Stimulated activated CD4-positive, alpha-beta T cell treated with anti-CD3 and anti-CD28 coated beads, Interleukin-1b, Interleukin-23, amount 100 ng/mL, for 4 hours (primary cell): ENCODE measurements at places on chromosomes 6 and 20.
A peak's percentile ranks its signal among the peaks of the same experiment; 100 is the strongest.

- DNase-seq: no peak
Observed at GRCh38 chr6:42113936-42114636, 28.3 kb downstream of the C6orf132 start.

DNA sequence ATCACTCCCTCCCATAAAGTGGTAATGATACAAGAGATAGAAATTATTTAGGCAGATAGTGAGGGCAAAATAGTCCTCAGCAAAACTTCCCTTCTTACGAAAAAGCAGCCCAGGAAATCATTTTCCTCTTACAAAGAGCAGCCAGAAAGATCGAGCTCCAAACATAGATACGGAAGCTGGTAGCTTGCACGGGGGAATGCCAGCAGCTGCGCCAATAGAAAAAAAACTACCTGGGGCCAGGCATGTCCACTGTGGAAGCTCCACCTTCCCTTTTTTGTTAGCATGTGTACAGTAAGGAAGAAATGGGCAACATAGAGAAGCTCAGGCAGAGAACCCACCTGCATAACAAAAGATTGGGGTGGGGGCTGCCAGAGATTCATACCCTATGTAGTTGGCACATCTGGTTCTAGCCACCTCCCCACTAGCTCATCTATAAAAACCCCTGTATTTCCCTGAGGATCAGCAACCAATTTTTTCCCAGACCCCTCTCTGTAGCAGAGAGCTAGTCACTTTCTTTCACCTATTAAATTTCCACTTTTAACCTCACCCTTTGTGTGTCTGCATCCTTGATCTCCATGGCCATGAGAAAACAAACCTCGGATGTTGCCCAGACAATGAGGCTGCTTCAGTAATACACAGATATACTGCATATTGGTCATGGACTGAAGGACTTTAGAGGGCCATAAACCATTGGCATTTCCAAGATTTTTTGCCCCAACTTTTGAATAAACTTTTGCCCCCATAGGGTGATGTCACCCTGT, 52.1 kb downstream of the SOD2 start:
- DNase-seq: no peak

GRCh38 chr20:48631114-48632016, 196.4 kb downstream of the PREX1 start:
- no peak for DNase-seq

- DNase-seq: no peak
Observed at GRCh38 chr20:64041040-64041780, 5.2 kb downstream of the C20orf204 start.

DNA sequence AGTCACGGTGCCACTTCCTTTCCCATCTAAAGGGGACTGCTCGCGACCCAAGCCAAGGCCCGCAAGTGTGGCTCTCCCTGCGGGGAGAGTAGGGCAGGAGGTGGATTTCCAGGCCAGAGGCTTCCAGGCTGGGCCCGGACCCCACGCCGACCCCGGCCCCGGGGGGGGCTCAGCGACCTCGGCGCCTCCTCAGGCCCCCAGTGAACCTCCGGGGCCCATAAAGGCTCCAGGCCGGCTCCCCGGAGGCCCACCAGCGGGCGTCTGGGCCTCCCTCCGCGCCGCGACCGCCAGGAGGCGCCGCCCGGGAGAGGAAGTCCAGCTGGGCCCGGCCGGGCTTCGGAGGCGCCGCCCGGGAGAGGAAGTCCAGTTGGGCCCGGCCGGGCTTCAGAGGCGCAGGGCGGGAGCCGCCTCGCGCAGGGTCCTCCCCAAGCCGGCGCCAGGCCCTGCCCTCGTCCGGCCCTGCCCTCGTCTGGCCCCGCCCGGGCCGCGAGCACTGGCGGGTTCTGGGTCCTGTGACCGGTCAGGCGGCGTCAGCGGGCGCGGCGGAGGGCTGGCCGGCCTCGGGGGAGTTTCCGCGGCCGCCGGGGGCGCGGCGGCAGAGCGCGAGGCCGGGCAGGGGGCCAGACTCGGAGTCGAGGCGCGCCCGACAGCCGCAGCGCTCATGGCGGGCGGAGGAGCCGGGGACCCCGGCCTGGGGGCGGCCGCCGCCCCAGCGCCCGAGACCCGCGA, at the start of gene RAB32:
RAB32 (plus strand) TSS at position 623 of the 729 bp plus-strand sequence; CDS start at position 662, 39 bp downstream.
- DNase-seq: no peak

DNA sequence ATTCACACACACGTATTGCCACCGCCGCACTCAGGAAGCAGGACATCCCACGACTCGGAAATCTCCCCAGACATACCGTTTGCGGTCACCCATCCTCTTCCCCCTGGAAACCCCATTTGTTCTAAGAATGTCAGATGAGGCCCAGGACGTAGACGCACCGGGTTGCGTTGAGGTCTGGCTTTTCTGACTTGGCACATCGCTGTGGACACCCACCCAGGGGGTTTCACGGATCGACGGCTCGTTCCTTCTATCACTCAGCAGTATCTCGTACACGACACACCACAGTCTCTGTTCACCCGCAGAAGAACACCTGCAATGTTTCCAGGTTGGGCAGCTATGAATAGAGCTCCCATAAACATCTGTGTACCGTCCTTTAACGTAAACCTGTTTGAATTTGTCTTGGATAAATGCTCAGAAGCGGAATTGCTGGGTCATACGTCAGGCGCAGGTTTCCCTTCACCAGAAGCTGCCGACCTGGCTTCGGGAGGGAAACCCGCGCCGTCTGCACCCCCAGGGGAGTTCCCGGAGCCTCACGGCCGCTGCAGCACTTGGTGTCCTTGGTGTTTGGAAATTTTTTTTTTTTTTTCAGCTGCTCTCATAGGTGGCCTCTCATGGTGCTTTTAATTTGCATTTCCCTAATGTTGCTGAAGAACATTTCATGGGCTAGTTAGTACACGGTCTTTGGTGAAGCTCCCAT, 9.3 kb upstream of the EEF1A2 start:
- no peak for DNase-seq

- DNase-seq: no peak
Observed at GRCh38 chr20:13238001-13238653, 17.1 kb downstream of the ISM1 start.

GRCh38 chr6:108363889-108364313, 69.0 kb downstream of the AFG1L start:
- no peak for DNase-seq

- DNase-seq: no peak
Observed at GRCh38 chr6:116783852-116784251, 18.3 kb upstream of the FAM162B start.

- DNase-seq: no peak
Observed at GRCh38 chr20:37364927-37365272, 19.0 kb downstream of the SRC start.

DNA sequence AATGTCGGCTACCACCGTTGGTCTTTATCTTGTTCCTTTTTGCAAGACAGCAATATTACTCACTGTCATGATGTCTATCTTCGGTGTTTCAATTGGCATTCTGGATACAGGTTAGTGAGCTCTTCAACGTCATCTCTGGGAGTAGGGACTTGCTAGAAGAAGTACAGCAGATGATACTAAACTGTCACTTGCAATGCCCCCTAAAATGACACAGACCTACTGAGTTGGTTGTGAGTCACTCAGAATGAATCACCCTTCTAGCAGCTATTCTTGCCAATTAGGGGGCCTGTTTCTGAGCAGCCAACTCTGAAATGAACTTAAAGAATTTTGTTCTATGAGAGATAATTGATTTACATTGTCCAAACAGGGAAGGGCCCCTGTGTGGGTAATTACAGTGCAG, 176.5 kb downstream of the SLC16A10 start:
- DNase-seq: no peak

DNA sequence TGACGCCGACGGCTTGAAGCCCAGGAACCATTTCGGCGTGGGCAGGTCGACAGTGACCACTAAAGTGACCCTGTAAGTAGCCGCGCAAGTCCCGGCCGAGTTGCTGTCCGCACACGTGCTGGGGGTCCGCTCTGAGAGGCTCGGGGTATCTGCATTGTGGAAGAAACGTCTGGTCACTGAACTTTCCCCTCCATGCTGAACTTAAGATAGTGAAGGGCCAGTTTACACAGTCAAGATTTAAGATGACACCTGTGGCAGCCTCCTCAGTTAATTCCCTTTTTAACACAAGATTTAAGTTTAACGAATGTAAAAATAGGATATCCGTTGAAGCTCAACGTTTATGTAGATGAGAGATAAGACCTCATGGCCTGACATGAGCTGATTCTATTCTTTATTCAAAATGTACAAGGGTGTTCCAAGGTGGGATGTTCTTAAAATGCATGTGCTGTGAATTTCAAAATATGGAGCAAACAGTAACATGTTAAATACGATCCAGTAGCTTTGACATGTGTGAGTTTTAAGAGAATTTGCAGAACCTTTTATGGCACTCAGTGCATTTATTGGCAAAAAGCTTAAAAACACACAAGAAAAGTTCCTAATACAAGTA, 116.2 kb downstream of the RTN4IP1 start:
- no peak for DNase-seq

GRCh38 chr6:68628161-68628560, 6.9 kb upstream of the ADGRB3 start:
- DNase-seq: no peak

- DNase-seq: no peak
Observed at GRCh38 chr20:33172781-33173180, 4.8 kb downstream of the BPIFA2 start.

DNA sequence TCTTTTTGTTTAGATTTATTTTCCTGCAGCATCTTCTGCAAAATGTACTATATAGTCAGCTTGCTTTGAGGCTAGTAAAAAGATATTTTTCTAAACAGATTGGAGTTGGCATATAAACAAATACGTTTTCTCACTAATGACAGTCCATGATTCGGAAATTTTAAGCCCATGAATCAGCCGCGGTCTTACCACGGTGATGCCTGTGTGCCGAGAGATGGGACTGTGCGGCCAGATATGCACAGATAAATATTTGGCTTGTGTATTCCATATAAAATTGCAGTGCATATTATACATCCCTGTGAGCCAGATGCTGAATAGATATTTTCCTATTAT, 3.2 kb downstream of the FOXC1 start:
- no peak for DNase-seq

DNA sequence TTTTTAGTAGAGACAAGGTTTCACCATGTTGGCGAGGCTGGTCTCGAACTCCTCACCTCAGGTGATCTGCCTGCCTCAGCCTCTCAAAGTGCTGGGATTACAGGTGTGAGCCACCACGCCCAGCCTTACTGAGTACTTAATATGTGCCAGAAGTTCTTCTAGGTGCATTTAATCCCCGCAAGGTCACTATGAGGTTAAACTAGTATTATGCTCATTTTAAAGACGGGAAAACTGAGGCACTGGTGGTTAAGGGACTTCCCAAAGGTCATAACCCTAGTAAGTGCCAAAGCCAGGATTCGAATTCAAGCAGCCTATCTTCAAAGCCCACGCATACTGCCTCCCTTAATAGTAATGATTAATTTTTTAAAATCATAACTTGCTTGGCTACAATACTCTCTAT, 674 bp upstream of the CCM2L start:
- no peak for DNase-seq

DNA sequence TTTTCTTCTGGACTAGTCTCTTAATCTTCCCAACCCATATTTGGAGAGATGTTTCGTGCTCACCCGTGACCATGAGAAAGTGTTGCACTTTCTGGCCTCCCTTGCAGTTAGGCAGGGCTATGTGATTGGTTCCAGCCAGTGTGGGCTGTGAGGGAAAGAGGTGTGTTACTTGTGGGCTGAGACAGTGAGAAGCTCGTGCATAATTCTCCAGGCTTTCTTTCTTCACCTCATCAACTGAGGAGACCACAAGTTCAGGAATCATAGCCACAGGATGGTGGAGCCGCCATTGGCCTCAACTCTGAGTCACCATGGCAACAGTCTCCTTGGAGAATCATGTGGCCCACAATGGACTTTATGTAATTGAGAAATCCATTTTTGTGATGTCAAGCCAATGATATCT, 57.5 kb upstream of the FUCA2 start:
- DNase-seq: no peak

DNA sequence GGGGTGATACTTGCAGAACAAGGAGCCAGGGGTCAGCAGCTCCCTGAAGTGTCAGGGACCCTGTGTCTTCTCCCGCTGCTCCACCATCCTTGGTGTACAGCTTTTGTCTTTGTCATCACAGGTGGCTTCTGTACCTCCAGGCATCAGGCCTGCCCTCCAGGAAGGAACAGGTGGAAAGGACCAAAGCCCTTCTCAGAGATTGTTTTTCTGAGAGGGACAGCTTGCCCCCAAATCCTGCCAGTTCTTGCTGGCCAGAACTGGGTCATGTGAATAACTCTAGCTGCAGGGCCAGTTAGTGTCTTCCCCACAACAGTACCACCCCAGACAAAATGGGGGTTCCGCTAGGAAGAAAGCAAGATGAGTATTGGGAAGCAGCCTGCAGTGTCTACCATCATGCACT, 31.4 kb downstream of the SNPH start:
- DNase-seq: no peak

GRCh38 chr20:53045941-53046340, 73.8 kb downstream of the TSHZ2 start:
- no peak for DNase-seq

GRCh38 chr6:138293428-138294395, 75.4 kb upstream of the PBOV1 start:
- no peak for DNase-seq

DNA sequence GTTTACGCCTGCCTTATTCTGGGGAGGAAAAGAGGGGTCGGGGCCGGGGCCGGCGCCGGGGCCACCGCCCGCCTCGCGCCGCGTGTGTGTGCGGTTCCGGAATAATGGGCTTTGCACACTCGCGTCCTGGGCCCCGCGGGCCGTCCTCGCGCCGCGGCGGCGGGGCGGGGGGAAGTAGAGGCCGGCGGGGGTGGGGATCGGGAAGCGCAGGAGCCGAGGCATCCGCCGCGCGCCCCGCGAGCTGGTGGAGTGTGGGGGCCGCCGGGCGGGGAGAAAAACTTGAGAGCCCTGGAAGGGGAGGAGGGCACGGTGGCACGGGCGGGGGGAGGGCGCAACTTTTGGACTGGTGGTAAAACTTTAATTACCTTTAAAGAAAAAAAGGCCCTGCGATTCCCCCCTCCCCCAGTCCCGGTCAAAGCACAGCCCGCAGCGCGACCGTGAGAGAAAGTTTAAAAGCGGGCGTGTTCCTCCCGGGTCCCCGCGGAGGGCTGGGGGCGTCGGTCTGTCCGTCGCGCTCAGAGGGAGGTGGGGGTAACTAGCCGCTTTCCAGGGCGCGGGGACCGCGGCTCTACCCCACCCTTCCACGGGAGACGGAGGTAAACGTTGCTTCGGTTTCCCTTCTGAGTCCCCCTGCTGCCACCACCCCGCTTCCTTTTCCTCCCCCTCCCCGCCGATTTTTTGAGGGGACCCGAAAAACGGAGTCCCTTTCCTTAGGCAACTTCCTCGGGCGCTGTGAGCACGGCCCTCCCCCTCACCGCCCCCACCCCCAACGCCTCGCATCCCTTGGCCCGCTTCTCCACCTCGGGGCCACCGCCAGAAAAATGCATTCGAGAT, 1.9 kb downstream of the L3MBTL3 start:
- peak; percentile 32 for DNase-seq

GRCh38 chr6:130779658-130780033, 47.6 kb upstream of the SMLR1 start:
- DNase-seq: no peak
